Transverse colon (tissue), 4 donors: ENCODE measurements at places on chromosomes 3 and 15.

- no peak for DNase-seq
Observed at GRCh38 chr15:99412082-99412481, 153.7 kb upstream of the MEF2A start.

GRCh38 chr3:39154280-39155021 is 1.1 kb upstream of the CSRNP1 start:
- DNase-seq = no peak

GRCh38 chr15:65791335-65792137 is 557 bp downstream of the DENND4A start:
- DNase-seq = peak; percentile 67

- no peak for DNase-seq
Observed at GRCh38 chr3:121800906-121801305, 34.0 kb downstream of the IQCB1 start.

DNA sequence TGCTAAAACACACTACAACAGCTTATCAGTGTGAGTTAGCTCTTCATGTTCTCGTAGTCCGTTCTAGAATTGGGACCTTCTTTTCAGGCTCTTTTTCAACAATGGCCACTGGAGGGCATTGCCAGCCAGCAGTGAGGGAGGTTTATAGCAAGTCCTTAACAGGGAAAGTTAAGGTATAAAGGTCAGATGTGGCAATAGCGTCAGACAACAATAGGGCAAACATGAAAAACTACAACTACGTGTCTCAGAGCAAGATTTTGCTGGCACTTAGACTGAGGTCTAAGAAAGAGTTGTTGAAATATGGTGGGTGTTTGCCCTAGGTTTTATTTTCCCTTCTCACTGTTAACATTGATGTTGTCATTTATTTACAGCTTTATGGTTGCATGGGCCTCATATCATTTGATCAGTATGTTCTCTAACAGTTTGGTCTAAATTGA is 161.4 kb downstream of the GMNC start:
- peak; percentile 54 for DNase-seq

- no peak for DNase-seq
Observed at GRCh38 chr3:69746119-69746518, 6.9 kb downstream of the MITF start.

GRCh38 chr3:179265875-179266274 is 15.0 kb upstream of the KCNMB3 start:
- DNase-seq = no peak

- DNase-seq = peak; percentile 53
Observed at GRCh38 chr3:45664578-45664977, 24.6 kb upstream of the SACM1L start.

DNA sequence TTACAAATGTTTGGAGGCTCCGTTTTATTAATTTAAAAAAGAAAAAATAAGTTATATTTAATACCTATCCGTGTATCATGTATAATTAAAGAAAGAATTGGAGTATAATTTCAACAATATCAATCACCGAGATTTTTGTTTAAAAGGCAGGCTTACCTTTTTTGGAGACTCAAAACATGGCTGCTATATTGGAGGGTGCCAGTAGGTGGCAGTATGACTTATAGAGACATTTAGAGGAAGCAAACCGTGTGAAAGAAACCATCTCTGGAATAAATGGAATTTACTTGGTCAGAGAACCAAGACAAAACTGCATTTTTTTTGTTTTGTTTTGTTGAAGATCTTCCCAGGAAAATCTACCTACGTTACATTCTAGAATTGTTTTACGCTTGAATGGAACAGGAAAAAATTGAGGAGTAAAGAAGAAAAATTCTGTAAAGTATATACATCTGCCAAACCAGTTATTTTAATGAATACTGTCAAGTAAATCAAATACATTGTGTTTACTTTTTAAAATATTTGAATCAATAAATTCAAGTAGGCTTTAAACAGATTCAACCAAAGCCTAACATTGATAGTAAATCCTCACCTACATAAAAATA is 802.6 kb upstream of the ALCAM start:
- DNase-seq = peak; percentile 53

- peak; percentile 34 for DNase-seq
Observed at GRCh38 chr3:50971487-50971924, 296.8 kb downstream of the DOCK3 start.

- DNase-seq = no peak
Observed at GRCh38 chr15:85488997-85489396, 108.6 kb downstream of the AKAP13 start.

DNA sequence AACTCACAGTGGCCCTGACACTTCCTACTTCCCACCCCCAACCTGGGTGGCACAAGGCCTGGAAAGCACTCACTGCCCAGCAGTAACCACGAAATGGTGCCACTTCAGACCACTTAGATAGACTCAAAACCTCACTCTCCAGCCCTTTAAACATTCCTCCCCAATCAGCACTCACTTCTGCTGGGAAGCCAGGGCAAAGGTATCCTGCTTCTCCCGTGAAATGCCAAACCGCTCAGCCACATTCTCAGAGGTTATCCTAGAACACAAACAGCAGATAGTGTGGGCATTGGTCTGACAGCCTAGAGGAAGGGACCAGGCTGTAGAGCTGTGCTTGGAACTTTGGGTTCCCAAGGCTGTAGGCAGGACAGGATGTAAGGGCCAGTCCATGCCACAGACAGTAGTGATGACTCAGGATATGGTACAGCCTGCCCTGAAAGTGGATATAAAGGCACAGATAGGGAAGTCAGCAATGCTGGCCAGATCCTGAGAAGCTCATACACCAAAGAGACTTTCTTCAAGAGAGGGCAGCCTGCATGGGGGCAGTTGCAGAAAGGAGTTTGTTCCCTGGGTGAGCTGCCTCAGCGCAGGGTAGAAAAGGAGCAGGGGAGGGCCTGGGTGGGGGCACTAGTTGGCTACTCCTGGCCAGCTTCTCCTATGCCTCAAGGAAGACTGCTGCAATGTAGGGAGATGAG is 9.2 kb downstream of the ACAA1 start:
- DNase-seq = peak; percentile 6

GRCh38 chr3:140748903-140749302 is 71.0 kb downstream of the TRIM42 start:
- DNase-seq = no peak

- no peak for DNase-seq
Observed at GRCh38 chr15:43429687-43430086, 58.8 kb downstream of the TUBGCP4 start.

GRCh38 chr3:127483005-127483641 is 107.4 kb downstream of the TPRA1 start:
- DNase-seq = no peak

DNA sequence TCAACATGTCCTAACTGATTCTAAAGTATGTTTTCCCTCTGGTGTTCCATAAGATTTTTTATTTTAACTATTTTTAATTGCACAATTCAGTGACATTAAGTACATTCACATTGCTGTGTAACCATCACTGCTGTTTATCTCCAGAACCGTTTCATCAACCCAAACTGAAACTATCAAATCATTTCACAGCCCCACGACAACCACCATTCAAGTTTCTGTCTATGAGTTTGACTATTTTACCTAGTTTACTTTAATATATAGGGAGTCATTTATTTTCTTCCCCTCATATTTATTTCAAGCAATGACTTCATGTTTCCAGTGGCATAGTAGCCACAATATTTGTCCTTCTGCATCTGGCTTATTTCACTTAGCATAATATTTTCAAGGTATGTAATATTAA is 8.4 kb downstream of the RTP1 start:
- no peak for DNase-seq

GRCh38 chr3:40913192-40913591 is 286.1 kb upstream of the CTNNB1 start:
- DNase-seq = no peak

- DNase-seq = no peak
Observed at GRCh38 chr15:35567392-35567791, 21.4 kb upstream of the DPH6 start.

GRCh38 chr15:67116742-67117141 is 51.3 kb downstream of the SMAD3 start:
- DNase-seq = no peak

- DNase-seq = no peak
Observed at GRCh38 chr3:71366988-71367604, 216.4 kb downstream of the FOXP1 start.

DNA sequence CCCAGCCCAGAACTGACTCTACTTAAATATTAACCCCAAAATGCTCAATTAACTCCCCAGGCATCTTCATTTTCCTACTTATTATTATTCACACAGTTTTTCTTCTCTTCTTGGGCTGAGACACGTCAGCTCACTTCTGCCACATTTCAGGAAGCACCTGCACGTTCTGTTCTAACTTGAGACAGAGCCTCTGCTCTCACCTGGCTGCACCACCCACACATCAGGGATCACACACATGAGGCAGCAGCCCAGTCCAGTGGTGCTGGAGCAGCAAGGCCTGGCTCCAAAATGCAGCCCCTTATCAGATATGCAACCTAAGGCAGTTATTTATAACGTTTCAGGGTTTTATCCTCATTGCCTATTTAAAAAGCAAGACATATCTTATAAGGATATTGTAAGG is 127.5 kb downstream of the OSBPL10 start:
- peak; percentile 35 for DNase-seq

DNA sequence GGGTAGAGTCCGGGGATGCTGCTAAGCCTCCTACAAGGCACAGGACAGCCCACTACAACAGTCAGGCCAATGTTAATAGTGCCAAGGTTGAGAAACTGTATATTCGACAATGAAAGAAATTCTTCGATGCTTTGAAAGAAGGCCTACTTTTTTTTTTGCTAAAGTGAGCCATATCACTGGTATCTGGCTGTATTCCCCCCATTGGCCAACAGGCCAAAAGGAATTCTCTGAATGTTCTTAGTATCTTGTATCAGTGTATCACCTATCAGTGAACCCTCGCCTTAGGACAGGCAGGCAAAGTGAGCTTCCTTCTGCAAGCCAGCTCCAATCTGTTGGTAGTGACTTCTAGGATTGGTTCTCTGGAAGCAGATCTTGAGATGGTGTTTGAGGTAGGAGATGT is 74.2 kb downstream of the SNTN start:
- no peak for DNase-seq

- DNase-seq = no peak
Observed at GRCh38 chr3:107264888-107265287, 112.4 kb upstream of the CCDC54 start.

- no peak for DNase-seq
Observed at GRCh38 chr15:43378601-43379000, 7.7 kb downstream of the TUBGCP4 start.

DNA sequence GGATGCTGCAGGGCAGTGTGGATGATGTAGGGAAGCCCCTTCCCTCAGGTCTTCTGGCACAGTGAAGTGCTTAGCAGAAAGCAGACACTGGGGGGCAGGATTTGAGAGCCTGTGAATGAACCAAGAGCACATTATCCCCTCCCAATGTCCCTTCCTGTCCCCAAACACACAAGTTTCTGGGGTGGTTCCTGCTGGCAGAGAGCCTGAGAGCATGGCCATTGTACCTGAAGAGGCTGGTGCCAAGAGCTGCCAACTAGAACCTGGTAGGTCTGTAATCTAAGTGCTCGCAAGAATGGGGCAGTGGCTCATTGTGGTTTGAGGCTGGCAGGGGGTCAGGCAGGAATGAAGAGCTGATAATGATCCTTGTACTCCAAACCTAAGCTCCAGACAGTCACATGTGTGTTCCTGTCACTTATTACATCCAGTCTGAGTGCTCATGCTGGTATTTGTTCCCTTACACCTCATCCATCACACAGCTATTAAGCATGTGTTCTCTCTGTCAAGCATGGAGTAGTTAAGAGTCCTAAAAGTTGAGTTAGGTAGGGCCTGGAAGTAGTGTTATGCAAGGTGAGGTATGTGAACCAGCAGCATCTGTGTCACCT is 6.7 kb upstream of the CCR1 start:
- no peak for DNase-seq

- DNase-seq = no peak
Observed at GRCh38 chr15:28881600-28881999, 4.2 kb upstream of the APBA2 start.

DNA sequence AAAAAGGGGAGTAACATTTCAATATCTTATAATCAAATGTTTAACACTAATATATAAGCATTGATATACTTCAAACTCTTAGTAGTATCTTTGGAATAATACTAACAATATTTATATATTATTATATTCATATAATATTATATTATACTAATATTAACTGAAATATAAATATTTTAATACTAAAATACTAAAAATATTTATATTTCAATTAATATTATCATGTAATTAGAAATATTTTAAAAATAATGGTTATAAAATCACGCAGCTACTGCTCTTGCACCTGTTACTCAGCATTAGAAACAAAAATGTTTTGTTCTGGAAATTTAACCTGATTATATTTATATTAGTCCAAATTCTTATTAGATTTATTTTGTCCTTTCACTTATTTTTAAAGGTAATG is 12.6 kb upstream of the ATP8B4 start:
- no peak for DNase-seq
